Activated CD4-positive, alpha-beta T cell treated with anti-CD3 and anti-CD28 coated beads for 4 hours (primary cell): ENCODE measurements at places on chromosomes 11 and 22.

DNA sequence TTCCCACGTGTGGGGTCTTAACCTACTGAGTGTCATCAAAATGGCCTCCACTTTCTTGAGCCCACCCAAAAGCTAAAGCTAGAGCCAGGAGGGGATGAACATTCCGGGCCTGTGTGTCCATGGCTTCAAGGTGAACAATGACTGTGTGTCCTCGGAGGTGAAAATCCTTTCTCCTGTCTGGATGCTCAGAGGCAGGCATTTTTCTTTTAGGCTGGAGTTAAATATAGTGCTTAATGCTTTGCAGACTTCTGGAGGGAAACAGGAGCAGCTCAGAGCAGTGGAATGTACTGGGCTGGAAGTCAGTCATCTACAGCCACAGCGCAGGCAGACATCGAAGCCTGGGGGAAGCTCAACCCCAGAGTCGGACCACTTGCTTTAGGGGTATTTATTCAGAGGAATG lies 68.6 kb upstream of the TMEM45B start:
- no peak for DNase-seq

DNA sequence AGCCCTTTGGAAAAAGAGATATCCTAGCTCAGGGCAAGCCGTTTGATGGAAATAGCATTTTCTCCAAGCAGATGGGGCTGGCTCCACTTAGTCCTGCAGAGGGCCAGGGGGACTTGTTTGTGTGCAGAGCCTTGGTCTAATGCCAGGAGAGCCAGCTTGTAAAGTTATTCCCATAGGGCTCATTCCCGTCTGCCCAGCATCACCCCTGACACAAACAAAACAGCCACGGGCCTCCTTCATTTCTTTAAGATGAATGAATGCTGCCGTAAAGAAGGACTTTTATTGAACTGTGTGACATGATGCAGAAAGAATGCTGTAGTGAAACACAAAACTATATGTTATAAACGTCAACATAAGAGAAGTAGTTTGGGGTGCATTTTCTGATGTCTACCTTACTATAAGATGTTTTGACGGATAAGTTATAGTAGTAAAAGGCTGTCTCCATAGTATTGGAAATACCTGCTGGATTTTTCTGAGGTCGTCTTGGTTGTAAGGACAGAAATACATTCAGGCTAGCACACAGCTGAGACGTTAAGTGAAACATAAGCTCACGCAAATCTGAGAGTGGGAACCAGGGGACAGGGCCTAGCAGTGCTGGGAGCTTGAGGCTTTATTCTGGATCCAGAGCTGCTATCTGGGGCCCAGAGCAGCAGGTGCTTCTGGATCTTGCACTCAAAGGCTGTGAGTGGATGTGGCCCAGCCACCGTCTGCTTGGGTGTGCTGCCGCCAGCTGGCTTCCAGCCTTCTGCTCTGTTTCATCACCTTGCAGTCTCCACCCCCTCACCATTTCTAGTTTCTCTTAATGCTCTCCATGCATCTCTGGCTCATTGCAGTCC lies 53.3 kb downstream of the NCAM1 start:
- no peak for DNase-seq

DNA sequence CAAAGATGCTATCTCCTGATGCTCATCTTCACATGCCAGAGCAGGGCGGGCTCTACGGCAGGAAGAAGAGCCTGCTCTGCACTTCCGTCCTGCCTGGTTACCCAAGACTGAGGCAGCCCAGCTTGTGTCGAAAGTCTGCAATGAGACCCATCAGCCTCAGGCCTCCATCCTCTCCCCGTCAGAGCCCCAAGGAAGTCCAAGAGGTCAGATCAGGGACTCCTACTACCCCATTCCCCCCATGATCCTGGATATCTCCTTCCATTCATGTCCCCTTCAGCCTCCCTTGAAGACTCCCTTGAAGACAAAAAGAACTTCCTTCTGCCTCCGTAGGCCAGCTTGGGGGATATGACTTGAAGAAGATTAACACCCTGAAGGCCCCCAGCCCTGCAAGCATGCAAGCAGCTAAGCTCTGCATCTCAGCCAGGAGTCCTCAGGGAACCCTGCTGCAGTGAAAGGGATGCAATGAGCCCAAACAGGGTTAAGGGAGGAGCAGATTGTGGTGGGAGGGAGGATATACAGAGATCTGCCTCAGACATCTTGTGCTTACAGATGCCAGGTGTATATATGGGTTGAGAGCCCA lies 85.6 kb downstream of the TRIM29 start:
- DNase-seq = no peak

DNA sequence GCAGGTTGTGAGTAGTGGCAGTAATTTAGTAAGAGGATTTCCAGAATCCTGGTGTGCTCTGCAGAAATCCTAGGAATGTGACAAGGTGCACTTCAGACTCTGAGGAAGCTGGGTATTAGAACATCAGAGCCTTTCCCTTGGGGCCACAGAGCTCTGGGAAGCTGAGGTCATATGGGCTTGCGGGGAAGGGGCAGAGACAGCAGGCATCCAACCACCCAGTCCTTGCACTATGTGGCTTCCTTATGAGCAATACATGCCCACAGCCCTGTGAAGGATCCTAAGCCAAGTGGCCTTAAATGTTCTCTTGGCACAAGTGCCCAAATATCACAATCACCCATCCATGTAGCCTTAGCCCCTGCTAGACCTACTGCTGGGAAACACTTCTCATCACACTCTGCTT lies 46.2 kb downstream of the P4HA3 start:
- DNase-seq = no peak

DNA sequence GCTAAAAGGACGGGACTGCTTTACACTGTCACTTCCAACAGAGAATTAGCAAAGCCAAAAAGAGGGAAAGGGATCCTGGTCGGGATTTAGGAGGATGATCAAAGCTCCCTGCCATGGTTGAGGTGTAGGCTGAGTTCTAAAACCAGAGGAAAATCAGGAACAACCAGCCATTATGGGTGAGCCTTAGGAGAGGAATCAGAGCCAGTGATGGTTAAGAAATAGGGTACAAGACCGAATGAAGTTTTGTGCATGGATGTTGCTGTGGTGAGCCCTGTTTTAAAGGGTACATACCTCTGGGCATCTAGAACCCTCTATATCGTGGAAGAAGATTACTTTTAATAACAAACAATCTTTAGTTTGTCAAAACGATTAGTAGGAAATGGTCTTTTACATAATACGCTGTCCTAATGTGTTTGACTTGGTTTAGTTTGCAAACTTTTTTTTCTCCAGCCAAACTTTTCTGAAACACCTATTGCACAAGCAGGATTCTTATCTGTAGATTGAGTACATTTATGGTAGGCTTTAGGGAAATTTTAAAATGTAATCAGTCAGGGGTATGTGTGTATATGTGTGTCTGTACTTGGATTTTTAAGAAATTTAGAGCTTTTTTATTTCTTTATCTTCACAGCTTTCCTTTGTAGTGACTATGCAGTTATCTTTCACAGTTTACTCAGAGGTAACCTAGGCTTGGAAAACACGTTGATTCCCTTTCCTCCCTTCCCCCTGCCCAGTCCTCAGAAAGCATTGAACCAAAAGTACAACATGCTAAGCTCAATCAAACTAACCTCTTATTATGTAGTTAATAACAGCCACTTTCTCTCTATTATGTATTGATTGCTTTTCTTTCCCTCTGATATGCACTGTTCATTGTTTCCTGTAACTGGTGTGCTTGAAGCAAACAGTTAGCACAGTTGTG lies 26.8 kb downstream of the TRIM44 start:
- DNase-seq = no peak

- DNase-seq = no peak
Measured at GRCh38 chr11:75945446-75945845, 130.4 kb downstream of the UVRAG start.

GRCh38 chr22:33682927-33683326 lies 237.3 kb downstream of the LARGE1 start:
- DNase-seq = no peak

DNA sequence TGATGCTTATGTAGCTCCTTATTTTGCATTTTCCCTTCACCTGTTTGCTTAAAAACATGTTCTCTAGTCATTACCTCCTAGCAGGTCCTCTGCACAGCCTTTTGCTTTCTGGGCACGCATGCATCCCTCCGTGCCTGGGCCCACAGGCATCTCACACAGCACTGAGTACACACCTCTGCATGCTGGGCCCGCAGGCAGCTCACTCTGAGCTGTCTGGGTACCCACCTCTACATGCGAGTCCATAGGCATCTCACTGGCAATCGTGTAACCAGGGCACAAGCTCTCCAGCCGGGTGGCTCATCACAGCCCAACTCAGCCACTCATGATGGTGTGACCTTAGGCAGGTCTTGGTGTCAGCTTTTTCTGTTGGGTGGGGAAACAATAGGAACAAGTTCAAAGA lies 68.7 kb upstream of the GAL start:
- no peak for DNase-seq

DNA sequence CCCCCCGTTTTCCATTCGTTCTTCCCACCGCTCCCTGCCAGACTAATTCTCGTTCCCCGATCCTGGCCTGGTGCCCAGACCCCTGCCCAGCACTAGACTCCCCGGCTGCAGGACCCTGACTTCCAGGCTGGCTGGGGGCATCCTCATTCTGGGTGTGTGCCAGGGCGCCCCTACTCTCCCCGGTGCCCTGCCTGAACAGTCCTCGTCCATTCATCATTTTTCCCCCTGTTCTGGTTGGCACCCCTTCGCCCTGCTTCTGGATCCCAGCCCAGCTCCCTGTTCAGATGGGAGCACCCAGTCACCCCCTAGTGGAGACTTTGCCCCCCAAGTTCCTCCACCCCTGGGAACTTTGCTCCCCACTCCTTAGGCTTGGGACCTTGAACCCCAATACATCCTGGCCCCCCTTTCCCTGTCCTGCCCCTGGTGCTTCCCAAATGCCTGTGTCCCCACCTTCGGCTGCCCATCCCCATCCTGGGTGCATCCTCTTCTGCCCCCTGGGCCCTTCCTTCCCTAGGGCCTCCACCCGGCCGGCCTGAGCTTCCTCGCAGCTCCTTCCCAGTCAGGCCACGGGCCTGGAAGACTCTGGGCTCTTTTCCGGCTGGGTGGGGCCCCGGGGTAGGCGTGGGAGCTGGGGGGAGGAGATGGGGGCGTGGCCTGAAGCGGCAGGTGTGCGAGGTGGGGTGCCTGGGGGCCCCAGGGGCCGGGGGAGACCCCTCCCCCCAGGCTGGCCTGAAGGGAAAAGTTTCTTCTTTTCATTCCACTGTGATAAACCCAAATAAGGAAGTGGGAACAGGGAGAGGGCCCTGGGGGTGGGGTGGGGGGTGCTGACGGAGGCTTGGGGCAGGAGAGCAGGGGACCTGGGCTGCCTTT lies 908 bp downstream of the PLCB3 start:
- no peak for DNase-seq

DNA sequence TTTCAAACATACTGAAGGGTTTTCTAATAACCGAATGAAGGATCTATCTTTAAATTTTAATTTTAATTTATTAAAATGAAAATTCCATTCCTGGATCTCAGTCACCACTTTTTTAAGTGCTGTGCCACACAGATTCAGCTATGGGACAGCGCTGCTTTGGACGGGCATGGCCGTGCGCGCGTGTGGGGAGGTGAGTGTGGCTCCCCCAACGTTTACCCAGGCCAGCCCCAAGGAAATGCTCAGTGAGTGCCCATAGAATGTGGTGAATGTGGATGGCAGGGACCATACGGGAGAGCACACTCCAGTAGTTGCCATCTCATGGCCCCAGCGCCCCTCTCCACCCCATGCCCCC lies 88.0 kb upstream of the KCNQ1OT1 start:
- no peak for DNase-seq

- no peak for DNase-seq
Measured at GRCh38 chr11:40537734-40538133, 921.7 kb downstream of the LRRC4C start.

- no peak for DNase-seq
Measured at GRCh38 chr22:35575116-35575748, 34.6 kb downstream of the RASD2 start.

GRCh38 chr22:33036881-33037280 lies 21.3 kb downstream of the SYN3 start:
- DNase-seq = no peak

DNA sequence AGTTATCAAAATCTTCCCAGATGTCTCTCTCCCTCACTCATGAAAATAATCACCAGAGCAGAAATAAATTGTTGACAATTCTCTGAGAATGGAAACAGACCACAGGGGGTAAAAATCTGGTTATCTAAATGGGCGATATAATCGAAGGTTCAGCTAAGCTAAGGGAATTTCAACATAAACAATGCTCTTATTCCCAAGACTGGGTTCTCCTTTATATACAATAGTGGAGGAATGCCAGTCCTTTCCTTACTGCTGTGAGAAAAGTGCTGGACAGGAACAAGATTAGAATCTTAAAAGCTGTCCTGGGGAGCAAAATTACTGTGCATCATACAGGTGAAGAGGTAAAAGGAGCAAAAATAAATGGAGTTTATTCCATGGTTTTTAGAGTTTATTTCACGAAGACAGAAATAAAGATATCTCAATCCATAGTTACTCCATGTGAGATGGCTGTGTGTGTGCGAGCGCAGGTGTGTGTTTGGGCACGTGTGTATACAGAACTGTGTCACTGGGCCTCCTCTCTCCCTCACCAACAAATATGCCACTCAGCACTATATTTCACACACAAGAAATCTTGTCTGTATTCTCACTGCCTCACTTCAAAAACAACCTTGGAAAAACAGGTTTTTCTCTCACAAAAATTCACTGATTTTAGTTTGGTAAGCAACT lies 385.6 kb downstream of the DCDC1 start:
- no peak for DNase-seq

DNA sequence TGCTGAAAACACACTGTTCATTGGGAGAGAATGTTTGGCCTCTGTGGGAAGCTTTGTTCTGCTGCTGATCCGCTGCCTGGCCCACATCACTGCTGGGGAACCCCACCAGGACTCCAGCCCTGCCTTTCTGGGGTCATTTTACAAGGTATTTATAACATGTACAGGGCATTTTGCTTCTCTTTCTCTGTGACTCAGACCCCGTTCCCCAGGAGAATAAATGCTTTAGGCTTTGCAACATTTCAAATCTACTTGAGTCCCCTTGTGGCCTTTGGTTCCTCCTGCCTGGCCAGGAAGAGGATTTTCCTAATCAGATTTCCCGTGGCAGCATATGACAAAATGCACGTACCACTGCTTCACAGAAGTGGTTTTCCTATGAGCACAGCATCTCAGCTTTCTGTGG lies 43.0 kb downstream of the BTG4 start:
- no peak for DNase-seq

DNA sequence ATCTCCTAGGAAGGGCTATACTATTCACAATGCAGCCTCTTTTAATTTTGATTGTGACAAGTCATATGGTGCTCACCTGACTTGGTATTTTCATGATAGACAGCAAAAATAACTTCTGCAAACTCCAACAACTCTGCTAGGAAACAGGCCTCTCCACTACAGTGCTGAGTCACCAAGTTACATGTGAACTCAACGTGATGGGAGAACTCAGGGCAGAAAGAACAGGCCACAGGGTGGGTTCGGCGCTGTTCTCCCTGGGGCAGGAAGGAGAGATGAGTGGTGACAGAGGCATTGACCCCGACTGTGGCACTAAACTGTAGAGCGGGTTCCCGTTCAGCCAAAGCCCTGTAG lies 76.6 kb upstream of the UCP3 start:
- no peak for DNase-seq
